NCI-H2081 (cell line): ENCODE measurements at places on chromosomes 3 and 15.

DNA sequence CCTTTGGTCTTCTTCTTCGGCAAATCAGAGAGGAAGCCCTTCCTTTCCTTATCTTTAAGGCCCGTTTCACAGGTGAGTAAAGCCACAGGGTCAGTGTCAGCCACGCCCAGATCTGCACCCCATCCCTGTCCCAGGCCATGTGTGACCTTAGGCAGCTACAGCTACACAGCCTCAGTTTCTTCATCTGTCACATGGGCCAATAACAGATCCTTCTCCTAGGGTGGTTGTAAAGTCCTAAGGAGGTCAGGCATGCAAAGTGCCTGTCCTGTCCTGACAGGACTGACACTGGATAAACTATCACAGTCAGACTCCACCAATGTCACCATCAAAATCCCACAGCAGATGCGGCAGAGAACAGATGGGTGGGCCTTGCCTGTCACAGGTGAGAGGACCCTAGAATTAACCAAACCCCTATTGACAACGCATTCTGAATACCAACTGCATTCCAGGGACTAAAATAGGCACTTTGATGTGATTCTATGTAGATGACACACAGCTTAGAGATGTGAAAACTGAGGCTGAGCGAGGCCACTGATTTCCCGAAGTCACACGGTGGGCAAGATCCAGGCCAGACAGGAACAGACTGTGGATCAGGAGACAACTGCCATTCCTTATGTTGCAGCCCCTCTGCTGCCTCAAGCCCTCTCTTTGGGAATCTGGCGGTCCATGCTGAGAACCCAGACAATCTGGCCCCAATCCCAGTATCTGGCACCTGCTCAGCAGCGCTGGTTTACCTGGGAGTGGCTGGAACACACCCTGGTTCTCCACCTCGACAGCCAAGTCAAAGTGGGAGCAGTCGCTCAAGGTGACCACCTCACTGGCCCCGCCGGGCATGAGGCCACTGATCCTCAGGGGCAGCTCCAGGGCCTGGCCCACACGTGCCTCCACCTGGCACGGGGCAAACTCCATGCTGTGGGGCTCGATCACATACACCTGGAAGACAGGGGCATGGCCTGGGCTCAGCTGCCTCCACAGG lies 48.7 kb downstream of the NUP210 start:
- DNase-seq: no peak

GRCh38 chr15:77557144-77557543 lies 75.6 kb downstream of the LINGO1 start:
- no peak for DNase-seq

DNA sequence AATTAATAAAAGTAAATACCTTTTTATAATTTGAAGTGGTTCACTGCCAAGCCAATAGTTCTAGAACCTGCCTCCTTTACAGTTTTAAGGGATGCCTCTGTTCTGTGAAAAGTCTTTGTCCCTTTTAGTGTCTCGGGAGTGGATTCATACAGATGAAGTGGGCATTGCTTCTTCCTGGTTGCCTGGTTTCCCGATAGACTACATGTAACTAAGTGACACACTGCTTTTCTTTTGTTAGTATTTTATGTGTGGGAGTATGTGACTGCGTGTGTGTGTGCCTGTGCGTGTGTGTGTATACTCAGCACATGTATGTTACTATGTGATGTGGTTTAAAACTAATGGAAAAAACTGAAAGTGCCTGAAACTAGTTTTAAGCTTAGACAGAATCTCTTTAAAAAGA lies 21.1 kb downstream of the PSMD6 start:
- no peak for DNase-seq

DNA sequence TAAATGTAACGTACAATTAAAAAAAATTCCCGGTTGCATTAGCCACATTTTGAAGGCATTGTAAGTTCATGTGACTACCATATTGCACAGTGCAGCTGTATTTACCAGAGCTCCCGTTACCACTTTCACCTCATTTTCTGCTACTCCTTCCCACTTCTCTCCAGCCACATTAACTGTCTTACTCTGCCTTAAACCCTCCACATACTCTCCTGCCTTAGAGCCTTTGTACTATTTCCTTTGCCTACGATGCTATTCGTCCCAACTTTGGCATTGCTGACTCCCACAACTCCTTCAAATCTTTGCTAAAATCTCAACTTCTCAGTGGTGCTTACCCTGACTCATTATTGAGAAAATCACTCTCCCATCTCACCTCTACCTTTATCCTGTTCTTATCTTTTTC lies 115.2 kb downstream of the CADM2 start:
- DNase-seq: no peak

DNA sequence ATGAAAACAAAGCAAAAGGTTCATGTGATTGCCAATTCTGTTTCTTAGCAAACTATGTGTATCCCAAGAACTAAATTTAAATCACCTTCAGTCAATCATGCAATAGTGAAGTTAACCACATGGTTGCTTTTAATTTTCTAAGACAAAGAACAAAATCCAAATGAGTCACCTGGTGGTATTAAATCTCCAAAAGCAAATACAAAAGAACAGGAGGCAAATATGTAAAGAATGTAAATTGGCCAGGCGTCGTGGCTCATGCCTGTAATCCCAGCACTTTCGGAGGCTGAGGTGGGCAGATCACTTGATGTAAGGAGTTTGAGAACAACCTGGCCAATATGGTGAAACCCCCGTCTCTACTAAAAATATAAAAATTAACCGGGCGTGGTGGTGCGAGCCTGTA lies 54.2 kb upstream of the PIK3R4 start:
- no peak for DNase-seq

- DNase-seq: no peak
Observed at GRCh38 chr3:127753898-127754410, 68.4 kb downstream of the MGLL start.

DNA sequence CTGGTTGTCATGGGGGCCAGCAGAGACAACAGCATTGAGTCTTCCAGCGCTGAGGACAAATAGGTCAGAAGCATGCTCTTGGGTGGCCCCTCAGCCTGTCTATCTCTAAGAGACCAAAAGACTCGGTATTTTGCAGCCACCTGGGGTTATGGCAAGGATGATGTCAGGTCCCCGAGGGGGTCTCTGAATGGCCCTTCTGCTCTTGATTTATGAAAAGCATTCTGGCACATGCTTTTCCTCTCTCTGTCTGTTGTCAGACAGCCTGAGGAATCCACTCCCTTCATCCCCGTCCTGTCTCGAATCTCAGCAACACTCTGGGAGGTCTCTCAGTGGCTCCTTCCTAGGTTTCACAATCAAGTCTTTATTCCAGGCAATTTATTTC lies 156.6 kb upstream of the RGMA start:
- no peak for DNase-seq

DNA sequence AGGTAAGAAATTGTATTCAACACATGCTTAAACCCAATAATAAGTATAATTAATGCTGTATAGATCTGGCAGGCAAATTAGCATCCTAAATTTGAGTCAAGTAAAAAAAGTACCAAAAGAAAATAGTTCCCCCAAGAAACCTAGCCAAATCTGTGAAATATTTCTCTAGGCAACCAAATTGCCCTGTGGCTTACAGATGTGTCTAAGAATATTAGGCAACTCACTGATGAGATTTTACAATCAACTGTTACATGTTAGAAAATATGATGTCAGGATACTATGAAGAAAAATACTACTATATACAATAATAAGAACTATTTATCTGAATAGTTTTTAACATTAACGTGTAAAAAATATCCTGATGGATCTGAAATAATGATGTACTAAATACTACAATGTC lies 397.1 kb downstream of the TIGIT start:
- no peak for DNase-seq

DNA sequence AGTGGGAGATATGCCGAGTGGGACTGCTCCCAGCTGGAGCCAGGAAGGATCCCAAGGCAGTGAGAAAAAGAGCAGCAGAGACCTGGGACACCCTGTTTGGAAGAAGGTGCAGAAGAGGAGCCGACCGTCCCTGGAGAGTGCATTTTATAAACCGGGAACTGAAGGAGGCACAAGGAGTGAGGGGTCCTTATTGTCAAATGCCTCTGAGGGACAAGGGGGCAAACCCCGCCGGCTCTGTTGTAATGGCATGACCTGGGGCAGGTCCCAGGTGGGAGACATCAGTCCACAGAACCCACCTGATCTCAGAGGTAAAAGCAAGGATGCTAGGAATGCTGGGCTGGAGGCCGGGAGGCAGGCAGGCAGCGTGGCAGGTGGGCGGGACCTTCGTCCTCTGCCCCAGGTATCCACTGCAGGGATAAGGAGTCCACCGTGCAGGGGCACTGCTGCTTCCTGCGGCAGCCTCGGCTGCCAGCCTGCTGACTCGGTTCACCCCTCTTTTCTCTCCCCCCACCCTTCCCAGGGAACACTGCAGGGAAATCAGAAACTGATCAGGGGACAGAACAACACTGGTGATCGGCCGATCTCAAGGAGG lies 26.9 kb downstream of the ADAMTS17 start:
- DNase-seq: no peak

GRCh38 chr3:45689787-45690145 lies 570 bp downstream of the SACM1L start:
- DNase-seq: no peak

DNA sequence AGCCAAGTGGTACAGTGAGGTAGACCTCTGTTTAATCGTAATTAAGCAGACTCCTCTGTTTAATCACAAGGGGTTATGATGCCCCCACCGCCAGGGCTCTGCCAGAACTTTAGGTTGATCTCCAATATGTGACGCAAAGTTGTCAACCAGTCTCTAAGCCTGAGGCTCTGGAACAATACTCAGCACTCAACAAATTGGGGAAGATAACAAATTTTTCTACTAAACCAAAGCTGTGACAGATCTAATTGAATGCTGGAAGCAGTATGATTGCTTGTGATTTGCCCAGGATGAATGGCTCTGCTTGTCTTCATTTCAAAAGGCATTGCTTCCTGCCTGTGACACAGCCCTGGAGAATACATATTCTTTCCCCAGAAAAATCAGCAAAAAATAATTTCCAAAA lies 57.1 kb downstream of the SNTN start:
- no peak for DNase-seq

DNA sequence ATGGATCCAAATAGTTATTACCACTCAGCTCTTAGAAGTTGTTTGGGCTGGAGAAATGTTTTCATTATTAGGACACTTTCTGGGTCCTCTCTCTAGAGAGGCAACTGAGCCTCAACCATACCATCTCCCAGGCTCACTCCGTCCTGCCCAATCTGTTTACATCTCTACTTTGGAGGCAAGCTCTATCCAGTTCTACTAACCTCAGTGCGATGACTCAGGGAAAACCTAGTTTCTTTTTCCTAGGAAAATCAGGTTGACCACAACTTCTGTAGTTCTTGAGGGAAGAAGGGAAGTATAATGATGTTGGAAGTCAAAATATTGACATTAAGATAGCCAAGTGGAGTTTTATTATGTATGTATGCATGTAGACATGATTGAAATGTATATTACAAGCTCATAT lies 40.4 kb downstream of the LPP start:
- no peak for DNase-seq

DNA sequence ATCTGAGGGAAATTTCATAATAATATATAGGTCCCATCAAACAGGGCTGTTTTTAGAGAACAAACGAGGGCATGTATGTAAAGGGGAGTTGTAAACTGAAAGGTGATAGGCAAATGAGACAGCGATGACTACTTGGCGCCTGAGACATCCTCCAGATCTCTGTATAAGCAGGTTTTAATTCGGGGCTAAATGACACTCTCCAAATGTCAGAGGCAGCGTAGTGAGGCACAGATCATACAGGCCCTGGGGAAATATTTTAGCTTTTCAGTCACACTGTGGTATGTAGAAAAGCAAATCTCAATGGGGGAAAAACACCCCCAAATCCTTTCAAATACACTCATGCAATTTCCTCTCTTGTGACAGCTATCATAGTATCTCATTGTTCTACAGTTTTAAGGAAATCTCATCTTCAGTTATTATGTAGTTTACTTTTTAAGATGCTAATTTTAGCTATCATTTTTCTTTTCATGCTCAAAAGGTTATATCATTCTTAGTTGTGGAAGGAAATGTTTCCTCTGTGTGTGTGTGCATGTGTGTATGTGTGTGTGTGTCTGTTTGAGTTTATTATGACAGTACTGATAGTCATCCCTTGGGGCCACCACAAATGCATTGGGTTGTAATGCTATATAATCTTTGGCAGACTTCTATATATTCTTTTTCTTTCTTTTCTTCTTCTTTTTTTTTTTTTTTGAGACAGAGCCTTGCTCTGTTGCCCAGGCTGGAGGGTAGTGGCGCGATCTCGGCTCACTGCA lies 1.1 kb downstream of the TPRG1 start:
- DNase-seq: no peak

- DNase-seq: no peak
Observed at GRCh38 chr3:12840591-12841148, 695 bp downstream of the RPL32 start.

GRCh38 chr15:91710080-91710698 lies 143.3 kb upstream of the SLCO3A1 start:
- no peak for DNase-seq

DNA sequence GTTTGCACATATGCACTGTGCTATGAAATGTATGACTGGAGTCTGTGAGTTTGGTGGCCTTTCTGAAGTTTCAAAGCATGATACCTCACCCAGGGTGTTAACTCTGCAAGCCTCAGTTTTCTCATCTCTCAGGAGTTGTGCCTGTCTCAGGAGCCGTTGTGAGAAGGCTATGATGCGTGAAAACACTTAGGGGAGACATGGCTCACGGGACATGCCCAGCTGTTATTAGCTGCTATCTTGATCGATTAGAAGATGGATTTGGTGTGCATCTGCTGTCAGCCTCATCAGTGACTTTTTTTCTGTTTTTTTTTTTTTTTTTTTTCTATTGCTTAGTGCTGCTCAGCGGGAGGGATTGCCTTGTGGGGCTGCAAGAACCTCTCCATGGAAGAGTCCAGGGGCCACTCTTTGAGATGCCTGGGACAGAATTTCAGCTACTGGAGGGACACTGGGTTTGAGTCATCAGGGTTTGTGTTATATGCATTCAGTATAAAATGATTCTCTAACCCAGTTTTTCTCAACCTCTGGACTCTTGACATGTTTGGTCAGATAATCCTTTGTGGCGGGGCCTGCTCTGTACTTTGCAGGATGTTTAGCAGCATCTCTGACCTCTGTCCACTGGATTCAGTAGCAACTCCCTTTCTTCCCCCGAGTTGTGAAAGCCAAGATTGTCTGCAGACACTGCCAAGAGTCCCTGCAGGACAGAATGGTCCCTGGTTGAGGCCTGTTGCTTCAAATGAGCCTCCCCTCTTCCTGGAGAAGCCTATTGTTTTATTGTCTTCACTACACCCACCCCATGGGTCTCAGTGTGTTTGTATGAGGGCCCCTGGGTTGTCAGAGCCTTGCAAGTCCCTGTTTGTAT lies 181.4 kb downstream of the CACNA2D3 start:
- no peak for DNase-seq

DNA sequence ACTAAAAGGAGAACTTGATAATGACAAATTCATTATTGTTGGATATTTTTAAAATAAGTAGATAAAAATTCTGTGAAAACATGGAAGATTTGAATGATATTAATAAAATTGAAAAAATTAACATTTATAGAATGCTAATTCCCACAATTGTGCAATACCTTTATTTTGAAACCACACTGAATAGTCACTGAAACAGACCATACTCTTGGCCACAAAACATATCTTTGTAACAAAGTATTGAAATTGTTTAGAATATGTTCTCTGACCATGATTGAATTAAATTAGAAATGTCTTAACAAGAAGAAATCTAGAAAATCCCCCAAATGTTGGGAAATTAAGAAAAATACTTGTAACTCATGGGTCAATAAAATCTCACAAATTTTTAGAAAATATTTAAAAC lies 49.2 kb downstream of the ARHGAP11B start:
- no peak for DNase-seq

- no peak for DNase-seq
Observed at GRCh38 chr15:80685628-80686027, 9.5 kb upstream of the ABHD17C start.

GRCh38 chr3:182182531-182182968 lies 470.8 kb downstream of the SOX2 start:
- no peak for DNase-seq
